ENCODE measurements at places on chromosomes 3 and 15.

GRCh38 chr15:80684697-80685096 is 10.4 kb upstream of the ABHD17C start:
- no peak for DNase-seq

- DNase-seq, result no peak
Measured at GRCh38 chr15:73921254-73921925, 4.9 kb upstream of the LOXL1 start.

DNA sequence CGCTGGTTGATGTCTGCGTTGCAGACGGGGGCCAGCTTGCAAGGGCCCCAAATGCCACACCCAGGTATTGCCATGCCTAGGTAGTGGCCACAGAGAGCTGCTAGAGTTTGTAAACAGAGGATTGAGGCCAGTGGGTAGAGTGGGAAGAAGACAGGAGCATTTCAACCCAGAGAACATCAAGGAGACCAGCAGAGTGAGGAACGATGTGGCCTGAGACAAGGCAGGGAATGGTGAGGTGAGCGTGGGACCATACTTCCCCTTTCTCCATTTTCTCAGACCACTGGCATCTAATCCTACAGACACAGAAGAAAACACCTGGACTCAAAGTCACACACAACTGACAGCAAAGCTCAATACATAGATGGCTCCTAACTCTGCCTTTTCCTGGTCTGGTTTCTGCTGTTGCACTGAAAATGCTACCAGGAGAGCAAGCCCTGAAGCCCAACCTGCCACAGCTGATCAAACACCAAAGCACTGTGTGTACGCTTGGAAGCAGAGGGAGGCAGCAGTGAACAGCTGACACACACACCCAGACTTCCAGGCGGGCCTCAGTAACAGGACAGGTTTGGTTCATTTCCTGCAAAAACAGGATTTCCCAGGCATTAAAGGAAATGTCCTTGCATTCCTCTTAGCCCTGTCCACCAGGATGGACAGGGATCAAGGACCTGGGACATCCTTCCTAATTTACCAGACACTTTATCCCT is 1.6 kb downstream of the FAM174B start:
- DNase-seq, result peak; percentile 82

DNA sequence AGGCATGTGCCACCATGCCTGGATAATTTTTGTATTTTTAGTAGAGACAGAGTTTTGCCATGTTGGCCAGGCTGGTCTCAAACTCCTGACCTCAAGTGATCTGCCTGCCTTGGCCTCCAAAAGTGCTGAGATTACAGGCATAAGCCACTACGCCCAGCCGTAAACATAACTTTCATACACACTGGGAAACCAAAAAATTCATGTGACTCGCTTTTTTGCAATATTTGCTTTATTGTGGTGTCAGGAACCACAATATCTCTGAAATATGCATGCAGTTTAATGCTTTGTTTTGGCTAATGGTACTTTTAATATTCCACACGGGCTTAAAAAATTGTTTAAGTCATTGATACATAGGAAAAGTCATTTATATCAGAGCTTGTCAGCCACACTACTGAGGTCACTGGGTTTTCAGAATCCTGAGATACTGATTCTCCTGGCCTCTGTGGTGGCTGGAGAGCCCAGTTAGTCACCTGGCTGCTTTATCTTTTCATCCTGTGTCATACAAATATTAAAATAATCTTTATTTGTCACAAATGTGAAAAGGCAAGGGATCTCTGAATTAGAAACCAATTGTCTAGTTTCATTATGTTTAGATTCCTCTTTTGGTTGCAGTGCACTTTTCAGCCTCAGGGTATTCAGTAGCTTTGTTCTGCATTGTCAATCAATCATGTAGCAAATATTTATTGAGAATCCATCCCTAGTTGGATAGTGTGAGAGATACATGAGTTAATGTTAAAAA is 10.0 kb downstream of the TMEM62 start:
- no peak for DNase-seq

- DNase-seq, result no peak
Measured at GRCh38 chr3:159620873-159621272, 367.8 kb upstream of the IL12A start.

GRCh38 chr15:92682741-92683510 is 27.4 kb upstream of the FAM174B start:
- no peak for DNase-seq

- no peak for DNase-seq
Measured at GRCh38 chr3:52318186-52318816, 2.2 kb downstream of the DNAH1 start.

GRCh38 chr3:33940736-33941135 is 142.3 kb downstream of the PDCD6IP start:
- no peak for DNase-seq

DNA sequence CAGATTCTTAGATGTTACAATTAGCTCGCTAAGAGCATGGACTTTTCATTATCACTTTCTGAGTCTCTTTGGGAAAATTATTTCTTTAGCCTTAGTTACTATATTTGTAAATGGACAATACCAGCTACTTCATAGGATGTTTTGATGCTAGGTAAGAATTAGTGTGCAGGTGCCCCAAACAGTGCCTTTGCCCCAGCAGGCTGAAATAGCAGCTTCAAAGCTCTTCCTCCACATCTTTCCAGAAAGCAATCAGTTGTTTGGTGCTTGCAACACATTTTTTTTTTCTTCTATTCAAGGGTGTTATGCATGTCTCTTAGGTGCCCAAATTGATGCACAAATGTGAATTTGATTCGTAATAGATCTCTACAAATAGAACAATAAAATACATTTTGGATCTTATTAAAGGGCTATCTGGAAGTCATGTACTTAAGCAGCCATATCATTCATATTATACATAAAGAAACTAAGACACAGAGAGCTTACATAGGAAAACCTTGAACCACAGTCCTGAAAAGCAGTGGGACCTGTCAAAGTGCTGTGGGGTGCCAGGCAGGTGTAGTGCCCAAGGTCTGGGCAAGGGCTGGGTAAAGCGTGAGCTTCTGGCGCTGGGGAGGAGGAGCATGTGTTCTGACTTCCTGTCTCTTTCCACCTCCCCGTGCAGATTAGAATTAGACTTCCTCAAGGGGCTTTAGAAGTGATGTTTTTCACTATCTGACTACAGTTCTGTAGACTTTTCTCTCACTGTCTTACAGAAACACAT is 62.9 kb downstream of the FNDC3B start:
- DNase-seq, result no peak

- DNase-seq, result no peak
Measured at GRCh38 chr15:90325726-90326125, 26.4 kb upstream of the ZNF774 start.

DNA sequence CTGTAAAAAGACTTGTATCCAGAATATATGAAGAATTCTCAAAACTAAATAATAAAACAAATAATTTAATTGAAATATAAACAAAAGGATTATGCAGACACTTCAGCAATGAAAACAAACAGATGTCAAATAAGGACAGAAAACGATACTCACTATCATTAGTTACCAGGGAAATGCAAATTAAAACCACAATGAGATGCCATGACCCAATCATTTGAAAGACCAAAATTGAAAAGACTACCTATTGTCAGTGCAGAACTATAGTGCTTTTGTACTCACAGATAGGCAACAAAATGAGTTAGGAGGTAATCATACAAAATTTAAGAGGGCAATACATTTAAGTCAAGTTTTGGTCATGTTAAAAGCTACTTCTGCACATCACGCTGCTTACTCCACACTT is 31.6 kb upstream of the OR5K4 start:
- DNase-seq, result no peak

DNA sequence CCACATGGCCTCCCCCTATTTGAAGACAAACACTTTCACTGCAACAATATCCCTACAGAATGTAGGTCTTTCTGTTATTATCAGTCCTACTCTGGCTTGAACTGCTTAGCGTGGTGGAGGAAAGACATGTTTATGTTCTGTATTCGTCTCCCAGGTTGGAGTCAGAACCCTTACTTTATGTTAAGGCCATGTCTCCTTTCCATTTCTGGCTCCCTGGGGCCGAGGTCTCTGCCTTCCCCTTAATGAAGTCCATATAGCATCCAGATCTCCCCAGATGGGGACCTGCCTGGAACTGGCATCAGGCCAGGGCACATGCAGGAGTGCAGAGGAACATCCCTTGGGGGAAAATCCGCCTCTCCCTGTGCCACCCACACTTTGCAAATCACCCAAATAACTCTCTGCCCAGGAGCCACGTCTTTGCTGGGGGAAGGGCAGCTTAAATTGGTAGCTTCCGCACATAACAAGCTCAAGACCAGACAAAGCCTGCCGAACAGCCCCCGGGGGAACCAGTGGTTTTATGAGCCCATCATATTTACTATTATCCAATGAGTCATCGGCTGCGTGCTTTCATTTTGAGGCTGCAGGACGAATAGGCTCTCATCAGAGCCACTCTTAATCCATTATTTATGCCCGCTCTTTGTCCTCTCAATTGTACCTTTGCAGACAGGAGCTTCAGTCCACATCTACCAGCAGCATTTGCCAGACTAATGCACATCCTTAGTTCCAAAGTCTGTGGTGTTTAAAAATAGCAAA is 237.0 kb downstream of the UACA start:
- peak; percentile 59 for DNase-seq

GRCh38 chr15:31145271-31145911 is 43.9 kb upstream of the TRPM1 start:
- DNase-seq, result no peak

- DNase-seq, result no peak
Measured at GRCh38 chr3:49120096-49120437, 556 bp downstream of the USP19 start.

- DNase-seq, result no peak
Measured at GRCh38 chr3:189166321-189166720, 5.5 kb upstream of the TPRG1 start.

DNA sequence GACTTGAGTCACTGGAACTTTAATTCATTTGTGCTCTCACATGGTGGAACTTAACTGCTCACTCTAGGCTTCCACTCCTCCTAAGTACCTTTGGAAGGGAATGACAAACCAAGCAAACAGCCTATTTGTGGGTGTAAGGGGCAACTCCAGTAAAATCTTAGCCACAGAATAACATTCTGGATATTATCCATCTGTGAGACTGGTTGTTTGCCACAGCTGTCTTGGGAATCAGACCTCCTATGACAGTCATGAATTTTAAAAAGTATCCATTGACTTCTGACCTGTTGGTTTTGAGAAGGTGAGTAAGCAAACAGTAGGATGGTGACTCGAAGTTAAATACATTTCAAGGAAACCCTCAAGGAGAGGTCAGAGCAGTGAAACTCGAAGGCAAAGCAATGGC is 147.3 kb upstream of the CDIN1 start:
- no peak for DNase-seq

DNA sequence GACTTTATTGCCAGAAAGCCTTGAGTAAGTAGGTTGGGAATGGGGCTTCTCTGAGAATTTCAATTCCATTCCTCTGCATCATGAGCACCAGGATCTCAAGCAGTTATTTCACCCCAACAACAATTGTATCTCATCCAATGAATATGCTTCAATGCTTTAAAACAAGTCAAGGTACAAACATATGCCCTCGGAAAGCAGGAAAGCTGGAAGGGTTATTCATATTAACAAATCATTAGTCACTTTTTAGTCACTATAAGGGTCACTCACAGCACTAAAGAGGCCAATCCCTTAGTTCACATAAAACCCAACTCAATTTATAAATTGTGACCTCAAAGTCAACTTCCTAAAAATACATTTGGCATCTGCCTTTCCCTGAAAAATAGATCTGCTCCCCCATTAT is 16.2 kb downstream of the MB21D2 start:
- no peak for DNase-seq

DNA sequence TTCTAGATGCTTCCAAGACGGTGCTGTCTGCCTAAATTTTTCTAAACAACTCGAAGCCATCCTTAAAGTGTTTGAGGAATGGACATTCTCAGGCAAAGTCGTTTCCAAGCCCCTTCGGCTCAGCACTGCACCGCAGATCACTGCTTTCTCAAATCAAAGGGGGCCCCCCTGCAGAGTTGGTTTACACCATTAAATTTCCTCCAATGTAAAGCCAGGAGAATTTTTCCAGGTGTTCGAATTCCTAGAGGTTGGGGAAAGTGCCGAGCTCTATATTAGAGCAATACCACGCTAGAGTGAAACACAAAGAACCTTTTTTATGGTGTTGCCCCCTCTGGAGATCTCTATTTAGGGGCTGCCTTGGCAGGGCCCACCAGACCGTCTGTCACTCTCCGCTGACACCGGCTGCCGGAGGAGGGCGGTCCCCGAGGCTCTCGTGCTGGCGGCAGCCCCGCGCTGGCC is 277.9 kb upstream of the NR2F2 start:
- no peak for DNase-seq

DNA sequence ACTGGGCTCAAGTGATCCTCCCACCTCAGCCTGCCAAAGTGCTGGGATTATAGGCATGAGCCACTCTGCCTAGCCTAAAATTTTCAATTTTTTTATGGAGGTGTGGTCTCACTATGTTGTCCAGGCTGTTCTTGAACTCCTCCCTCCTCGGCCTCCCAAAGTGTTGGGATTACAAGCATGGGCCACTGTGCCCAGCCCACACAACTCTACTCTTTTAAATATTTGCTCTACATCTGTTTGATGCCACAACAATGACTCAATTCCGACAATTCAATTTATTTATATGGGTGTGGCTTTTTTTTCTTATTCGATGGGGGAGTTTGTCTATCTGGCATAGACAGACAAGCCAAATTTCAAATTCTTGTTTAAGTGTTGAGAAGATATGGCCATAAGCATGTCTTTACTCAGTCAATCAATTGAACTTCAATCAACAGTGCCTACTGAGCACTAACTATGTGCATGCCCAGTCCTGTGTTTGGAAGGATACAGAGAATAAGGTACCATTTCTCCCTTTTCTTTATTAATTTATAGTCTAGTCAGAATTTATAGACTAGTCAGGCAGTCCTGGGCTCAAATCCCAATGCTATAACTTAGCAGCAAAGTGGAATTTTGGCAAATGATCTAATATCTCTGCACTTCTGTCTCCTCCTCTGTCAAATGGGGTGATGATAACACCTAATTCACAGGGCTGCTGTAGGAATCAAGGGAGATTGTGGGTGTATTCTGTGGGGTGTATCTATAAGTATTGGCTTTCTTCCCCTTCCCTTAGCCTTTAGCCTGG is 54.6 kb upstream of the PIAS1 start:
- DNase-seq, result no peak

- DNase-seq, result no peak
Measured at GRCh38 chr3:25665315-25666280, 891 bp upstream of the TOP2B start.

GRCh38 chr3:123119802-123120201 is 53.0 kb downstream of the PDIA5 start:
- no peak for DNase-seq

DNA sequence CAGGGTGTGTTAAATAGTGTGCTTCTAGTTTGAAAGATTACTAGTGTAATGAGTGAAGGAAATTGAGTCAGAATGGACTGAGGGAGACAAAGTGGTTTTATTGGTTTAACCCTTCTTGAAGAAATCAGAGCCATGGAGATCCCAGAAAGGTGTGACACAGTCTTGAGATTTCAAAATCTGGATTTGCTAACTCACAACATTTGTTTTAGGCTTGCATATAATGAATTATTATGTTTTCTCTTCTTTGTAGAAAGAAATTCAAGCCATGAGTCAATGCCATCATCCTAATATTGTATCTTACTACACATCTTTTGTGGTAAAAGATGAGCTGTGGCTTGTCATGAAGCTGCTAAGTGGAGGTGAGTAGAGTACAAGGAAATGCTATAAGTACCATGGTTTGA is 25.1 kb downstream of the OXSR1 start:
- DNase-seq, result no peak

GRCh38 chr3:106130384-106131198 is 261.8 kb upstream of the CBLB start:
- DNase-seq, result no peak

All from NCI-H526 (cell line).